ENCODE measurements at places on chromosomes 1 and 21.

GRCh38 chr1:71087060-71087459 is 6.2 kb upstream of the ZRANB2 start:
- H3K27ac ChIP-seq, result no peak overlapping the region
- no peaks in the 10 kb centered on the region for H3K4me1 ChIP-seq
- no peaks in the 10 kb centered on the region for H3K27me3 ChIP-seq
- no peak overlapping the region for H3K4me3 ChIP-seq
- no peak for DNase-seq

DNA sequence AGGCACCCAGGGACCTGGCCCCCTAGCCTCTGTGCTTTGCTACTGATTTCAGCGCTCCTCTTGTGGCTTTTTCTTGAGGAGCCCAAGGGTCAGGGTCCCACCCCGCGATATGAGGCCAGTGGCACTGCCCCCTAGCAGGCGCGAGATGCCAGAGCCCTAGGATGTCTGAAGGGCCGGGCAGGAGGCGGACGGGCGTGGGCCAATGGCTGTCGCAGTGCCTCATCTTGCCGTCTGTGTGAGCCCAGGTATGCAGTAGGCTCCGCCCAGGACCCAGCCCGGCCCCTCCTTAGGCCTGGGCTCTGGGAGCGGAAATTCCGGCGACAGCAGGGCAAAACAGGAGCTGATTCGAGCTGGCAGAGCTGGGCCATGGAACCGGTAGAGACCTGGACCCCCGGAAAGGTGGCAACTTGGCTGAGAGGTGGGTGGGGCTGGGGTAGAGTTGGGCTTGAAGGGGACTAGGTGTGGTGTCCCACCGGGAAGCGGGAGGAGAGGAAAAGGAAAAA is at the start of gene CNKSR1:
TSS of gene CNKSR1 (plus strand) at position 310 of the 503 bp plus-strand sequence. CDS start at position 367, 57 bp downstream.
- DNase-seq, result no peak
- H3K36me3 ChIP-seq, result no peaks in the 10 kb centered on the region
- no peak within 1 kb of the TSS for H3K27ac ChIP-seq
- no peak within 1 kb of the TSS for H3K4me3 ChIP-seq
- no peaks in the 10 kb centered on the region for H3K4me1 ChIP-seq
- no peaks in the 10 kb centered on the region for H3K27me3 ChIP-seq

DNA sequence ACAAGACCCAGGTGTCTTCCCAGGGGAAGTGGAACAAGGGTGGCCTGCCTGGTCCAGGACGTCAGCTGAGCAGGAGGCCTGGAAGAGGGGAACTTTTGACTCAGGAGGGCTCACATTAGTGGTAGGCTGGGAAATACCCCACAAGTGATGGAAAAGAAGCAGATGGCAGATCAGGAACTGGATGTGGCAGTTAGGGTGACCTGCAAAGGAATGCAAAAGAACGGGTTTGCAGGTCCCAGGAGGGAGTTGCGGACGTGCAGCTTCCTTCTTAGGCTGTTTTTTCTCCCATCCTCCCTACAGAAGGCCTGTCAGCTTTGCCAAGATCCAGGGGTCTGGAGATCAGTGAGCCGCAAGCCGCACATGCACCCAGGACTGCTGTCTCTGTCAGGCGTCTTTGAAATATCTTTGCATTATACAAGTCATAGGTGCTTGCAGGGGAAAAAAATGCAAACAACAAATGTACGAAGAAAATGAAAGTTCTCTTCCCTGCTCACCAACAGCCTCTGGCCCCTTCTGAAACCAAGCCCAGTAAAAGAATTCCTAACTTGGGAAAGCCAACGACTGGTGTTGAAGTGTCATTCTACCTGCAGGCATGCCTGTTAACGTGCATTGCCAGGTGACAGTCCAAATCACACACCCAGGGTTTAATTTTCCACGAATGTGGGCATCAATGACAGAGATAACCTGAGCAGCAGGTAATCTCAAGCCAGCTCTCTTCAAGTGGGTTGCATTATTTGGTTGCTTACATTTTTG is 34.4 kb downstream of the NENF start:
- H3K36me3 ChIP-seq, result no peaks in the 10 kb centered on the region
- no peak overlapping the region for H3K4me3 ChIP-seq
- peaks cover 31% of the 10 kb centered on the region for H3K4me1 ChIP-seq
- peak overlapping the region; percentile 62 for H3K27ac ChIP-seq

DNA sequence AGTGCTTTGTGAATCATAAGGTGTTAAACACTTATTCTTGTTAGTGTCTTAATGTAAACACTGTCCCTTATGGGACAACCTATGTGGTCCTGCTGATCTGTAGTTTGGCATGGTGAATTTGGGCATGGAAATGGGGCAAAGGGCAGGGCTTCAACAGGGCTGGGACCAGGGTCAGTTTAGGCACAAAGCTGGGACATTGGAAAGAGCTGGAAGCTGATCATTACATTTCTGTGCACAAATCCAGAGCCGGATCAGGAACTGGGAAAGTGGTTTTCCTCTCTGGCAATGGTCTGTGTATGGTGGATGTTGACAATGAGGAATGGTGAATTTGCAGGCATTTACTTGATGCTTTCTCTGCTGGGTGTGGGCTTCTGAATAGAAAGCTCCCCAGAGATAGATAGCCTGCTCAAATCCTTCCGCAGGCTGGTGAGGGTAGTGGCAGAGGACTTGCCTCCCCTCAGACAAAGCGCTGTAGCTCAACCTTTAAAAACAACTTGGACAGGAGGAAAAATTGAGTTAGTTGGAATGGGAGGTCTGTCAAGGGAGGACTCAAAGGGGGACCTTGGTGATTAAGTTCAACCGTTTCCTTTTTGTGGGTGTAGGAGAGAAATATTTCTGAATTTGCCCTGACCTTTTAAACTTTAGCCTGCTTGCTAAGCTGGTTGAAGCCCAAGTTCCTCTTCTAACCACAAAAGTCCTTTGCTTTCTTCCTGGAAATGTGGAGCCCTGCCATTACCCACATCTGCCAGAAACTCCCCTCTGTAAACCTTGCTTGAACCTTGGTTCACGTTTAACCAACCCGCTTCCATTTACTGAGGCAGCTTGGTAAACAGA is 35.3 kb downstream of the HLX start:
- H3K4me1 ChIP-seq, result no peaks in the 10 kb centered on the region
- H3K4me3 ChIP-seq, result no peak overlapping the region
- H3K27ac ChIP-seq, result no peak overlapping the region

- no peak overlapping the region for H3K4me3 ChIP-seq
- H3K36me3 ChIP-seq, result no peaks in the 10 kb centered on the region
- no peaks in the 10 kb centered on the region for H3K4me1 ChIP-seq
- H3K27ac ChIP-seq, result no peak overlapping the region
- no peaks in the 10 kb centered on the region for H3K27me3 ChIP-seq
These were observed 11.2 kb upstream of the CYP2J2 start for GRCh38 chr1:59937636-59938210.

DNA sequence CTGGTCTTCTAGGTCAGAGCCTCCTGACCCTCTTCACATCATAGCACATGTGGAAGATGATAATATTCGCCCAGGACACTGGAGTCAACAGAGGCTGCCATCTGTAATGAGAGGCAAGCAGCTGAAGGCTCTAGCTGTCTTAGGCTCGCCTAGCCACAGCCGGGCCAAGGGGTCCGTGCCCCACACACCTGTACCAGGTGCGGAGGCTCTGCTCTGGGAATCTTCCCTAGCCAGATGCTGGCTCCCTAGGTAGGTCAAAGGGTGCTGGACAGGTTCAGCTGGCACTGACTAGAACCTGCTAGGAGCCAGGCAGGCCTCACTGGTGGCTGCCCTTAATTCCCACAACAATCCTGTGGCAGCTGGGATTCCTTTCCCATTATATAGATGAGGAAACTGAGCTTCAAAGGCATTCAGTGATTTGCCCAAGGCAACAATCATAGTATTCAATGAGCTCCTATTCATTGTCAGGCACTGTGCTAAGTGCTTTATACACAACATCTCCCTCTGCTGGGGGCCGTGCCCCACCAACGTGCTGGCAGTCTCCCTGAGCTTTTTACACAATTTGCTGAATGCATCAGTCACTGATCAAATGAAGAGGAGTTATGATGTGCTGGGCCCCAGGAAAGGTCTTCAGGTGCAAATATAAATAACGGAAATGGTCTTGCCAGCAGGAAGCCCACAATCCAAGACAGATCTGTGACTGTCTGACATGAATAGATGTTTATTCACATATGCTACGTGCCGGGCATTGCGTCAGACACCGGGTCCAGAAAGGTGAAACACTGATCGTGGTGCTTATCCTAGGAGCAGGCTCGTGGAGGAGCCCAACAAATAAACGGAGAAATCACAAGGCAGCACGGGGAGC is 58.0 kb downstream of the DDX20 start:
- H3K4me1 ChIP-seq, result no peaks in the 10 kb centered on the region
- H3K27ac ChIP-seq, result no peak overlapping the region
- no peaks in the 10 kb centered on the region for H3K36me3 ChIP-seq
- no peak for DNase-seq

DNA sequence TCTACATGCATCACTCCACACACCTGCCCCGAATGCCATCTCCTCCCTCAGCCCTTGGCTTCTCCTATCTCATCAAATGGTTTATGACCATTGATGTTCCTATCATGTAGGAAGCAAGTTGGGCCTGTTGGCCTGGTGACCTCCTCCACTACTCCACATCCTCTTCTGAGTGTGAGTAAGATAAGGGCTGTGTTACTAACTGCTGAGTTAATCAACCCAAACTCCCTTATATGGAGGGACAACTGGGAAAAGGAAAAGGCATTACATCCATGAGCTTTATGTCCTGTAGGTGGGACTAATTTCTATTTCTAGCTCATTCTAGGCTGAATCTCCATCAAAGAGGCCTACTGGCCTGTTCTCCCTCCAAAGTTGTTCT is 57.6 kb downstream of the WLS start:
- DNase-seq, result no peak
- no peak overlapping the region for H3K4me3 ChIP-seq
- no peaks in the 10 kb centered on the region for H3K27me3 ChIP-seq
- no peaks in the 10 kb centered on the region for H3K4me1 ChIP-seq
- H3K36me3 ChIP-seq, result no peaks in the 10 kb centered on the region

- H3K27ac ChIP-seq, result no peak overlapping the region
- DNase-seq, result no peak
- H3K36me3 ChIP-seq, result no peaks in the 10 kb centered on the region
- no peak overlapping the region for H3K4me3 ChIP-seq
These were observed 168.9 kb upstream of the HOOK1 start for GRCh38 chr1:59645893-59646292.

DNA sequence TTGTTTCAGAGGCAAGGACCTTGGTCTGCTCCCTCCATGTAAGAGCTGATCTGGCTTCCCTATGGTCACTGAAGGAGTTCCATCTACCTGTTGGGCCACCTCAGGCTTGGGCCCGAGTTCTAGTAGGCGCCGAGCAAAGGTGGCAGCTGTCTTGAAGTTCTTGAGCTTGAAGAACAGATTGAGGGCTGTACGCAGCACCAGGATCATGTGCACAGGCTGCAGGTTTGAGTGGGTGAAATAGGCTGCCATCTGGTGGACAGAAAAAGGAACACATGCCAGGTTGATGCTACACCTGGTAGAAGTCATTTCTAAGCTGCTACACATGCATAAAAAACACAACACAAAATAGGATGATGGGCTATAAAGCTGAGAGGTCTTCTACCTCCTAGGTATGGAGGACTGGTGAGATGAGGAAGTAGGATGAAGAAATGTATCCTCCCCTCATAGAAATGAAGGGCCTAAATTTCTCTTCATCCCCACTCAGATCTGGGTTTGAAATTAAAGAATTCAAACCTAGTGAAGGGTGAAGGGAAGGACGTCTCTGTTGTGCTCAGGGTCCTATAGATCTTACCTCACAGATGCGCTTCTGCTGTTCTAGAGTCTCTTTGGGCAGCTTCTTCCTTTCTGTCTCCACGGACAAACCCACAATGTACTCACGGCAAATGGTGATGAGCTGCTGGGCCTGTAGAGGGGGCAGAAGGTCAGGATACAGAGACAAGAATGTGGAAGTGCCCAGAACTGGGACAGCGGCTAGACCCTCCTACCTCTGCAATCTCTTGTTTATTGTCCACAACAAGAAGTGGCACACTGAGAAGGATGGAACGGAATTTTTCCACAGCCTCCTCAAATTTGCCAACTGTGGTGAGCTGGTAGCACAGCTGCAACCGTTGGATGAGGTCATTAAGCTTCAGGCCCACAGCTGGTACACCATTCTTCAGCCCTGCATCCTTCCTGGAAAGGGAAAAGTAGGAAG is 6.6 kb upstream of the PEX19 start:
- peak; percentile 53 for DNase-seq
- H3K4me1 ChIP-seq, result no peaks in the 10 kb centered on the region

DNA sequence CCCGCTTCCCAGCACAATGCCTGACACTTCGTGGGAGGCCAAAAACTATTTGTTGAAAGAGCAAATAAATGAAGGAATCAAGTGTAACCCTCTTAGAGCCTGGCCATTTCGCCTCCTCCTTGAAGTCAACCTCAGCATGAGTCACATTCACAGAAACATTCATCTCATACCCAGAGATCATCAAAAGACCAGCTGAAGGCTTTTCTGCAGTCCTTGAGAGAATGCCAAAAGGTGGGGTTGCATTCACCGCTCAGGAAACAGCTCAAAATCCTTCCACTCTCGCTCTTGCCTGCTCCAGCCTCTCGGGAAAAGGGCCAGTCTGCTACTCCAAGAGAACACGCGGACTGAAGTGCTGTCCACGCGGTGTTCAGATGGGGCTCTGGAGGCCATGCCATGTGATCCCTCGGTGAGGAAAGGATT is 90.0 kb downstream of the VWA5B1 start:
- no peak overlapping the region for H3K27ac ChIP-seq
- no peaks in the 10 kb centered on the region for H3K36me3 ChIP-seq

DNA sequence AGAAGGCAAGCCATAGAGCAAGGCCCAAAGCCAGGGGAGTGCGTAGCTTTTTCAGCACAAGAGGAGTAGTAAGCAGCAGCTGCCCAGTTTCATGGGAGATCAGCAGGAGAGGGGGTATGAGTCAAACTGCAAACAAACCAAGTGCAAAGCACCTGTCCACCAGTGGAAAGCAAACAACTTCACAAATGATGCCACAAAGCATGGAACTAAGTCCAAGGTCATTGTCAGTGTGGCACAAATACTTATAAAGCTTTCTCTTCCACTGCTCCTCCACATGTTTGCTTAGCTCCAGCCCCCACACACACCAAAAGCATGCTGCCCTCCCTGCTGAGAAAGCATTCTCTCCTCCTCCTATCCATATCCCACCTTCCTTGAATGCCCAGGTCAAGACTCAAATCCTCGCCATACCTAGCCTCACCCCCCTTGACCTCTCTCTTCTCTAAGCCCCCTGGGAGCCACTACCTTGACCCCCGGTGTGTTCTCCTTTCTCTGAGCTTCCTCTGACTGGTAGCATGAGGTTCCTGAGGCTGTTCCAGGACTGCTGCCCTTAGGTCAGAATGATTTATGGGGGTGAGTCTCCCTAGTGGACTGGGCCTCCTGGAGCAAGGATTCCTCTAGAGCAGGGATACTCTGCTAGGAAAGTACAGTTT is 70.4 kb downstream of the DMAP1 start:
- H3K27ac ChIP-seq, result no peak overlapping the region
- H3K4me3 ChIP-seq, result no peak overlapping the region
- H3K4me1 ChIP-seq, result no peaks in the 10 kb centered on the region
- no peak for DNase-seq
- peaks cover 54% of the 10 kb centered on the region for H3K36me3 ChIP-seq
